ENCODE measurements at places on chromosomes 7 and 10. TPM values are rescaled to one million over a fixed set of nuclear protein-coding genes. Genes with fewer than 3 reads are reported as not detected.

- peak; percentile 60 for DNase-seq
Measured at GRCh38 chr7:92133737-92134270, 473 bp downstream of the CYP51A1 start.

DNA sequence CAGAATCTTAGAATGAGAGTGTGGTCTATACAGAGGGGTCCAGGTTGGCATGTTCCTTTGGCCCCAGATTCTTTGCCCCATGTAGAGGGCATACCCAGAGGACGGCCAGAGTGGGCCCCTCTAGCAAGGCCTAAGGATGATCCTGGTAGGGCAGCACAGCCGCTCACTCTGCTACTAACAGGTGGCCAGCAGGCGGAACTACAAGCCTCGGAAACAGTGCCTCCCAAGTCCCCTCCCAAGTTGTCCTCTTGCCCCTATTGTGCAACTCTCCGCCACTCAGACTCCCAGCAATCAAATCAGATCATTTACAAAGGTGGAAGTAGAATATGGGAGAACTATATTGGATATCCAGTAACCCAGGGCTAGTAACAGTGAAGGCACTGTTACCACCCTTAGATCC lies 107.4 kb downstream of the STRA8 start:
- DNase-seq, result no peak

SUN3 gene
- polyA plus RNA-seq, result not detected

DNA sequence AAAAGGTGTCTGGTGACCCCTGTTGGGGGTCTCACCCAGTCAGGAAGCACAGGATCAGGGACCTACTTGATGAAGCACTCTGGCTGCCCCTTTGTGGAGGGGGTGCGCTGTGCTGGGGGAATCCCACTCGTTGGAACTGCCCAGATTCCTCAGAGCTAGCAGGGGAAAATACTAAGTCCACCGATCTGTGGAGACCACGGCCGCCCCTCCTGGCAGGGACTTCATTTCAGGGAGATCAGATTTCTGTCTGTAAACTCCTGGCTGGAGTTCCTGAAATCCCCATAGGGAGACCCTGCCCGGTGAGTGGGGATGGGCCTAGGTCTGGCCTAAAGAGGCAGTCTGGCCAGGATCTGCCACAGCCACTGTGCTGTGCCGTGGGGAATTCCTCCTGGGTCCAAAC lies 79.3 kb upstream of the ADCY1 start:
- no peak for DNase-seq

GRCh38 chr10:71178880-71179279 lies 33.5 kb upstream of the UNC5B start:
- no peak for DNase-seq

CYP3A7 gene
- polyA plus RNA-seq, result 0.42 TPM

DNA sequence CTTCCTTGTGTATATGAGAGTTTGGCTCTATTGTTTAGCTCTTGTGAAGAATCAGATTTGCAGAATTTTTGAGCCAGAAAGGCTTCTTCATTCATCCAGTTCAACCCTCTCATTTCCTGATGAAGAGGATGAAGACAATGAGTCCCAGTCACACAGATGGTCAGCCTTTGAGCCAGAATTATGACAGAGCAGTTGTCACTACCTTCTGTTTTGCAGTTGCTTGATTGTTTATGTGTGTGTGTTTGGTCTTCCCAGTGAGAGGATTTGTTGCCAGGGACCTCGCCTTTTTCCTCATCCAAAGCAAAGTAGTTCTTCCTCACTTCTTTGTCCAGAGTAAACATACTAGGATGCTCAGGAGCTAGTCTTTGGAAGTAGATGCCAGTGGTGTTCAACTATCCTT lies 15.6 kb downstream of the MDFIC start:
- DNase-seq, result no peak

DNA sequence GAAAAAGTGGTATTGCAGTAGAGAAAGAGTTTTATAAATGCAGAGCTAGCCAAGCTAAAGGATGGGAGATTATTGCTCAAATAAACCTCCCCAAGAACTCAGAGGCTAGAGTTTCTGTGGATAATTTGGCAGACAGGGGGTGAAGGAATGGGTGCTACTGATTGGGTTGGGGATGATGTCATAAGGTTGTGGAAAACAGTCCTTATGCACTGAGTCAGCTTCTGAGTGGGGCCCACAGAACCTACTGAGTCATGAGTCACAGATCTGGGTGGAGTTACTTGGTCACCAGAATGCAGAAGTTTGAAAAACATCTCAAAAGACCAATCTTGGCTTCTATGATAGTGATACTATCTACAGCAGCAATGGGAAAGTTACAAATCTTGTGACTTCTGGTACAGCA lies 1146.7 kb downstream of the TYW1 start:
- no peak for DNase-seq
